Gastrocnemius medialis (tissue), 4 donors: ENCODE measurements at places on chromosomes 5 and 9. TPM values are rescaled to one million over a fixed set of nuclear protein-coding genes. Genes with fewer than 3 reads are reported as not detected.

The RNF224 gene
- total RNA-seq: not detected

- H3K27me3 ChIP-seq: no peaks in the 10 kb centered on the region
- no peak overlapping the region for H3K4me3 ChIP-seq
- DNase-seq: no peak
These were observed 272.0 kb downstream of the MAN2A1 start for GRCh38 chr5:109961751-109962150.

DNA sequence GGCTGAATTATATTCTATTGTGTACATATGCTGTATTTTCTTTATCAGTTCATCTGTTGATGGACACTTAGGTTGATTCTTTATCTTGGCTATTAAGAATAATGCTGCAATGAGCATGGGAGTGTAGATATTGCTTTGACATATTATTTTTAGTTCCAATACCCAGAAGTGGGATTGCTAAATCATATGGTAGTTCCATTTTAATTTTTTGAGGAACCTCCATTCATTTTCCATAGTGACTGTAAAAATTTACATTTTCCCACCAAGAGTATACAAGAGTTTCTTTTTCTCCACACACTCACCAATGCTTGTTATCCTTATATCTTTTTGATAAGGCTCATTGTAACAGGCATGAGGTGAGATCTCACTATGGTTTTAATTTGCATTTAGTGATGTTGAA lies 19.4 kb downstream of the JAK2 start:
- no peak overlapping the region for H3K27ac ChIP-seq
- DNase-seq: no peak
- no peaks in the 10 kb centered on the region for H3K4me1 ChIP-seq

- no peaks in the 10 kb centered on the region for H3K36me3 ChIP-seq
- H3K4me1 ChIP-seq: no peaks in the 10 kb centered on the region
- no peak overlapping the region for H3K27ac ChIP-seq
- no peak overlapping the region for H3K4me3 ChIP-seq
- H3K27me3 ChIP-seq: no peaks in the 10 kb centered on the region
- DNase-seq: no peak
These were observed 370.7 kb downstream of the ZSWIM6 start for GRCh38 chr5:61702784-61703183.

GRCh38 chr9:136525207-136525606 lies 20.6 kb downstream of the NOTCH1 start:
- no peaks in the 10 kb centered on the region for H3K36me3 ChIP-seq
- peak overlapping the region; percentile 75 for H3K27ac ChIP-seq
- H3K4me1 ChIP-seq: peaks cover 39% of the 10 kb centered on the region
- DNase-seq: peak; percentile 69
- H3K27me3 ChIP-seq: no peaks in the 10 kb centered on the region

GRCh38 chr9:68750255-68750654 lies 45.2 kb downstream of the PIP5K1B start:
- no peaks in the 10 kb centered on the region for H3K36me3 ChIP-seq
- no peak overlapping the region for H3K4me3 ChIP-seq
- H3K27ac ChIP-seq: no peak overlapping the region
- no peak for DNase-seq

GRCh38 chr5:38601133-38601862 lies 44.9 kb upstream of the LIFR start:
- H3K27ac ChIP-seq: peak overlapping the region; percentile 82
- peaks cover 51% of the 10 kb centered on the region for H3K4me1 ChIP-seq
- DNase-seq: peak; percentile 68
- no peak overlapping the region for H3K4me3 ChIP-seq
- no peaks in the 10 kb centered on the region for H3K27me3 ChIP-seq

DNA sequence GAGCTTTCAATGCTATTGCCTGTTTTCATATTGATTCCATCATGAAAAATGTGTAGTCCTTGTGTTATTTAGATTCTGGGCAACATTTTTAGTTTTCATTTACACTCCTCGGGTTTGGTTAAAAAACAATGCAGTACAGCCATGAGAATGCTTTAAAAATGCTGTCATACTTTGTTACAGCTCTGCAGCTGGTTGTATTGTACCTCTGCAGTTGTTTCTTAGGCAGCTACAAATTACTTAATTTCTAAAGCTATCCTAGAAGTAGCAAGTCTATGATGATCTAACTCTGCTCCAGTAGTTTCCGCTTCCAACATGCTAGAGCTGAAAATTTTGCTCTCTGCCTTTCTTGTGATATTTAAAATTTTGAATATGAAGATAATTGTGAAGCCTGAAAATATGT lies 20.2 kb downstream of the SNX18 start:
- peaks cover 30% of the 10 kb centered on the region for H3K4me1 ChIP-seq
- no peaks in the 10 kb centered on the region for H3K27me3 ChIP-seq
- no peak overlapping the region for H3K27ac ChIP-seq
- no peak overlapping the region for H3K4me3 ChIP-seq
- H3K36me3 ChIP-seq: no peaks in the 10 kb centered on the region
- DNase-seq: no peak
